Stimulated activated CD8-positive, alpha-beta memory T cell treated with anti-CD3 and anti-CD28 coated beads, Interleukin-7, amount 100 ng/mL, for 24 hours (primary cell): ENCODE measurements at places on chromosomes 5 and 9.

GRCh38 chr5:67496051-67496450, 299.5 kb upstream of the CD180 start:
- DNase-seq = no peak

GRCh38 chr5:38556088-38556598, 303 bp downstream of the LIFR start:
- no peak for DNase-seq

- no peak for DNase-seq
Measured at GRCh38 chr5:56088431-56088949, 93.7 kb upstream of the IL6ST start.

GRCh38 chr5:180340856-180341255, 12.3 kb downstream of the GFPT2 start:
- no peak for DNase-seq

DNA sequence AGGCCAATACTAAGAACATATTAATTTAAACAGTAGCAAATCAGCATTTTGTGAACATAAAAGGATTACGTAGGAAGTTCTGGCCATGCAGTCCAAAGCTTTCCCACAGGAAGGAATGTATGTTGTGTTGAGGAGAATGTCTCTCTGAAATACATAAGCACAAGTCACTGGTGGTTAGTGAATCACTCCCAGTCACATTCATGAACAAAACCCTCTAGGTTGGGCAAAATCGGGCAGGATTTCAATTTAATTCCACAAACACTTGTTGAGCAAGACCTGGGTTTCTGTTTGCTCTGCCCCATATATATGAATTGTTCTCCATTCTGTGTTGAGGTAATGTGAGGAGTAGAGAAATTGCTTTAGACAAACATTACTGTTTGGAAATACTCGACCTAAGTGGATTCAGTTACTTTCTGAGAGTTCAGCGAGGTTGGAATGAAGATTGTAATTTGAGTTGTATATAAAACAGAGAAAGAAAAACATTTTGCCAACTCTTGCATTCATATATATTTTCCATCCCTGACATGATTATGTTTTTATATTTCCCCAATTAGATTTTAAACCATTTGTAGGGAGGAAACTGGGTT, 127.6 kb upstream of the RPS23 start:
- no peak for DNase-seq

GRCh38 chr5:149804478-149805450, 74.7 kb downstream of the PPARGC1B start:
- no peak for DNase-seq

GRCh38 chr5:19044931-19045695, 942.9 kb downstream of the CDH18 start:
- no peak for DNase-seq

DNA sequence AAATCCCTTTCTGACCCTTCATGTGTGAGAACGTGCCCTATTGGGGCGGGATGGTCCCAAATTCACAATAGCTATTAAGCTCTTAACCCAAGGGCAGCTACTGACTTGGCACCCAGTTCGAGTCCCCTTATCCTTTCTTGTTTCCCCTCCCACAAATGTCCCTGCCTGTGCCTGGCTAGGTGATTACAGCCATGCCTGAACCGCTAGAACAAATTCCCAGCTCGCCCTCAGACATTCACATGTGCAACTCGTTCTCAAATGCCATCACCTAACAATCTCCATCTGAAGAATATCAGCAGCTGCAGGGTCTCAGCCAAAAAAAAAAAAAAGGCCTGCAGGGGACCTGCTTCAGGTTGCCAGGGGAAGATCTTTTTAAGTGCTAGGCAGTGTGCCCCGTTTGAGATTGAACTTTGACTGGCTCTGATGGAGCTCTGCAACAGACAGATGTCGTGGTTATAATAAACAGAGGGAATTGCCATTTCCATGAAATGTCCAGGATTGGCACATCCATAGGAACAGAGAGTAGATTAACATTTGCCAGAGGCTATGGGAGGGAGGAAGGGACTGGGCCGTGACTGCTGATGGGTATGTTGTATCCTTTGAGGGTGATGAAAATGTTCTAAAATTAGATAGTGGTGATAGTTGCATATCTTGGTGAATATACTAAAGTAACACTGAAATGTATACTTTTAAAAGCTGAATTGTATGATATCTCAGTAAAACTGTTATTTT, 347.2 kb upstream of the WWC1 start:
- DNase-seq = no peak

DNA sequence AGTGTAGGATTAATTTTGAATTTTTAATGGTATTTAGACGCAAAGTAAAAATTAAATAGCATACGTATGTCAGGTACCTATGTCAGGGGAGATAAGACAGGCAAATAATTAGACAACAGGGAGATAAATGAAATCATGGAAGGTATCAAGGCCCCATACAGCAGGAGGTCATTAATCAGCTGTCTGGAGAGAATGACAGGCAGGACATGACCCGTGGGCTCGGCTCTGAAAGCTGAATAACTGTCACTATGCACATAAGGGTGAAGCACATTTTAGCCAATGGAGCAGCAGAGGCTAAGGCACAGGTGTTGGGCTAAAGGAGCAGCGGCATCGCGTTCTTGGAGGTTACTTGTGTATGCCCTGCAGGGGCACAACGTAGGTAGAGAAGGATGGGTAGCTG, 11.9 kb downstream of the SLC25A51 start:
- DNase-seq = no peak

DNA sequence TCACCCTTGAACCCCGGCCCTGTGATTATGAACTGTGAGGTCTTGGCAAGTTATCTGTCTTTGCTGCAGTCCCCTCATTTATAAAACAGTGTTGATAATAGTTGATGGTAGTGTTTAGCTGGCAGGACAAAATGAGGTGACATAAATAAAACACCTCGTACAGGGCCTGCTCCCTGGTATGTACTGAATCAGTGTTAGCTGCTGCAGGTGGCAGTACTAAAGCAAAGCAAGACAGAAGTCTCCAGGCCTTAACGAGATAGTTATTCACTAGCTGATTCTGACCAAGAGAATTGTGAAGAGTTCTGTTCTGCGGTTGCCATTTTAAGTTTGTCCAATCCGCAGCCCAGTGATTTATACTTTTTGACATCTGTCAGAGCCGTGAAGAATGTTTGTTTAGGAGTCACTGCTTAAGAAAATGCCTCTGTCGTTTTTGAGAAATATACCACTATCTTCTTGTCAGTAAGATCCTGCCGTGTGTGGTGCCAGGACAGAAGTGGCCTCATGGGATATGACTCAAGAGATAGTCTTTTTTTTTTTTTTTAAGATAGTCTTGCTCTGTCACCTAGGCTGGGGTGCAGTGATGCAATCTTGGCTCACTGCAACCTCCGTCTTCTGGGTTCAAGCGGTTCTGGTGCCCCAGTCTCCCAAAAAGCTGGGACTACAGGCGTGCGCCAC, 75.9 kb downstream of the KDM4C start:
- DNase-seq = no peak

- no peak for DNase-seq
Measured at GRCh38 chr9:126301985-126302603, 24.5 kb upstream of the MVB12B start.

DNA sequence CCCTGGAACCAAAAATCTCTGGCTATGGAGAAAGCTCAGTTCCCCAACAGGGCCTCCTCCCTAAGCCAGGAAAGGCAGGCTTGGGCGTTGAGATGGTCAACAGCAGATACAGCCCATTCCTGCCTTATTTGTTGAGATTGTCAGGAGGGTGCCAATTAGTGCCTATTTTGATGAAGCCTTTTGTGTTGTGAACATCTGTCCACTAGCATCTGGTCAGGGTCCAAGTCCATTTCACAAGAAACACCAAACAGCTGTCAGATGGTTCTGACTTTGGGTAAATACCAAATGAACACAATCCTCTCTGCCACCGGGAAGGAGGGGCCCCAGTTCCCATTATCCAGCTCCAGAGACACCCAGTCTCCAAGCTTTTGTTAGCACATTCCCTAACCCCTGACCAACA, 19.9 kb downstream of the SEMA6A start:
- no peak for DNase-seq

- no peak for DNase-seq
Measured at GRCh38 chr5:175731756-175732465, 74.0 kb downstream of the HRH2 start.

DNA sequence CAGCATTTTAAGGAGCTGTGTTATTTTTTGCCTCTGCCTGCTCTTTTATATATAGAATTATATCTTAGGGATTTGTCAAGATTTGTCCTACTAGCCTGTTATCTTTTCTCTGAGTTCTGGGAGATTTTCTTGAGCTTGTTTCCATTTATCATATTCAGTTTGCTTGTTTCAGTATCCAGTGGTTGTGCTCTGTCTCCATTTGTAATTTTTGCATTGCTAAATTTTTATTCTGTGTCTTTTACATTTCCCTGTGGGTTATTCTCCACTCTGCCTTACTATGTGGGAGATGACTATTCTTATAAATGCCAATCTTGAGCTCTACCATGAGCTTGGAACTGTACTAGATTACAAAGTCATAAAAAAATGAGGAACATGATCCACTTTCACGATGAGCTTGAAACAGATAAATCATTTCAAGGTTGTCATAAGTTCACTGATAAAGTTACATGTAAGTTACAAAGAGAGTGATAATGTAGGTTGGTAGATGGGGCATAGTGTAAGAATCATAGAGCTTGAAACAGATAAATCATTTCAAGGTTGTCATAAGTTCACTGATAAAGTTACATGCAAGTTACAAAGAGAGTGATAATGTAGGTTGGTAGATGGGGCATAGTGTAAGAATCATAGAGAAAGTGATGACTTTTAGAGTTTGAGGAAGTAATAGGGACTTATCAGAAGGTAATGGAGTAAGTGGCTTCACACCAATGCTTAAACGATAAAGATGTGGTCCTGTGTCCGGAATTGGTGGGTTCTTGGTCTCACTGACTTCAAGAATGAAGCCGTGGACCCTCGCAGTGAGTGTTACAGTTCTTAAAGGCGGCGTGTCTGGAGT, 287.3 kb downstream of the ADGRV1 start:
- no peak for DNase-seq

GRCh38 chr9:2727966-2728613, 10.8 kb downstream of the KCNV2 start:
- no peak for DNase-seq

DNA sequence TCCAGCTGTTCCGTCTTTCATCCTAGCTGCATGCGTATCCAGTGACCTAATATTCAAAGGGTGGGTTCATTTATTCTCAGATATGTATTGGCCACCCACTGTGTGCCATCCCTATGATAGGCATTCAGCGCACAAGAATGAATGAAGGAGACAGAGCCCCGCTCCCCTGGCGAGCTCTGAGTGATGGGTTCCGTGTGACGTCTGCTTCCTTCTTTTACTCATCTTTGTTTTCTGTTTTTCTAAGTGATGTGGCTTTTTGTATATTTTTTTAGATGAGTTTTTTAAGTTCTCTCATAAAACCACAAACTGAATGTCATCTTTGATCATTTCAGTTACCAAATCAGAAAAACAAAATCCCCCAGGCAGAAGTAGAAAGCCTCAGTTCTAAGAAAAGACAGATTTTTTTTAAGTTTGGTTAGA, 168.3 kb upstream of the OTULINL start:
- no peak for DNase-seq

GRCh38 chr9:74770508-74771261, 117.0 kb downstream of the TRPM6 start:
- DNase-seq = peak; percentile 4

DNA sequence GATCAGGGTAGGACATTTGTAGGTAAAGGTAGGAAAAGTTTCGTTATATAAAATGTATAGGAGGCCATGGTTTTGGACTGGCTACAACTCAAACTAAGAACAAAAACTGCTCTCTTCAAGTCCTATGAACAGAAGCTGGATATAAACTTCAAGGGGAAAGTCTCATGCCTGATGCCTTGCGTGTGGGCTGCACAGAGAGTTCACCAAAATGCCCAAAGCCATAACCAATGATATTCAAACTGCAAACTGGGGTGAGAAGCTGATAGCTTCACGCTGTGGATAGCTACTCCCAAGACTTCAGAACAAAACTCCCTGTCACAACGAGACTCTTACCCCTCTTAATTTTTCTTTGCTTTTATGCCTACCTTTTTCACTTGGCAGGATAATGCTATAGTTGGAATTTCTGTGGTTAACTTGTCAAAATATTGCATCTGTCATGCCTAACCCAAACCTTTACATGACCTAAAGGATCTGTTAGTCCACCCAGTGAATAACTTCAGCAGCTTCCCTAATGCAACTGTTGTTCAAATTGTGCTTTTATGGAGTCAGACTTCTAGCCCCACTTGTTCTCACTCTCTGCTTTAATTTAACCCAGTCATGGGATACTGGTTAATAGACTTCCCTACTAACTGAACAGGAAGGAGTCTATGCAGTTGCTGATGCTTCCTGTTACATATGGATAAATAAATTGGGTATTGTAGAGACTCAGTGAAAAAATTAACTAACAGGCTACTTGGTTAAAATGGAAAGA, 71.9 kb downstream of the SFXN1 start:
- no peak for DNase-seq

DNA sequence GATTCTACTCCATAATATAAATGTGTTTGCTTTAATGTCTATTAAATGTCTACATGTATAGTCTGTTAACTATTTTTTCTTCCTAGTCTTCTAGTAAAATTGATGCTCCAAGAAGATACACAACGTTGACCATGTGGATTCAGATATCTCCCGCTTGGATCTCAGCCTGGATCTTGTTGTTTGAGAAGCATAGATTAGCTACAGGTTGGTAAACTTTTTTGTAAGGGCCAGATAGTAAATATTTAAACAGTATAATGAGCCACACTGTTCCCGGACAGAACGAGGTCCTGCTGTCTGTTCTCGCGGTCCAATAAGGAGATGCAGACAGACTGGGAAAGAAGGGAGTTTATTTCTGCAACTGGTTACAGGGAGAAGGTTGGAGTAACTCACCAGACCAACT, 86.2 kb upstream of the IL12B start:
- no peak for DNase-seq

GRCh38 chr5:50863534-50864170, 197.2 kb downstream of the PARP8 start:
- no peak for DNase-seq

DNA sequence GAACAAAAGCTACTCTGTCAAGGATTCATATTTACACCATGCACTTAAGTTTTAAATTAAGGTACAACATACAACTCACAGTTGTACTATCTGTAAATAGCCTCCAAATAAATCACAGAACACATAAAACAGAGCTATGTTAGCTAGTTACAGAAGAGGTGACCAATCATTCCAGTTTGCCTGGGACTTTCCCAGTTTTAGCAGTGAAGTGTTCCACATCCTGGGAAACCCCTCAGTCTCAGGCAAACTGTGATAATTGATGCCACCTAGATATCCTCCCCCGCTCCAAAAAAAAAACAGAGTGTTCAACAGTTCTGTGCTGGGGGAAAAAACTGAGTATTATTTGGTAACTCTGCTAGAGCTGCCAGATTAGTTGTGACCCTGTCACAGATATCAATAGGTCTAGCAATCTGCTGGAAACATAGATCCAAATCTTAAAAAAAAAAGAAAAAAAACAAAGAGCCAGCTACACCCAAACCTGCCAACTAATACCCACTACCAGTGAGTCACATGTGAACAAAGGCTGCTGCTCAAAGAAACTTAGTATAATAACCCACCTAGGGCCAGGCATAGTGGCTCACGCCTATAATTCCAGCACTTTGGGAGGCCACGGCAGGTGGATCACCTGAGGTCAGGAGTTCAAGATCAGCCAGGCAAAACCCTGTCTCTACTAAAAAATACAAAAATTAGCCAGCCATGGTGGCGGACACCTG, 5.7 kb downstream of the TBCA start:
- no peak for DNase-seq
